ENCODE measurements at places on chromosomes 13 and 19. TPM values are rescaled to one million over a fixed set of nuclear protein-coding genes. Genes with fewer than 3 reads are reported as not detected.

Gene PLPP2
- polyA plus RNA-seq, result 5.8 TPM

Gene WDR87
- 0.02 TPM for polyA plus RNA-seq

Gene PNMA8B
- 4.4 TPM for polyA plus RNA-seq

Gene ZNF491
- polyA plus RNA-seq, result 3.5 TPM

Gene DIRAS1
- 0.27 TPM for polyA plus RNA-seq

Gene RASGRP4
- 1.7 TPM for polyA plus RNA-seq

Gene NXNL1
- polyA plus RNA-seq, result not detected

Gene NCR1
- polyA plus RNA-seq, result 0.46 TPM

Gene ZNF418
- polyA plus RNA-seq, result 8.2 TPM

Gene FUT2
- polyA plus RNA-seq, result 3.2 TPM

Gene NKPD1
- 0.59 TPM for polyA plus RNA-seq

Gene LATS2
- 4.6 TPM for polyA plus RNA-seq

Gene ICAM1
- 18.2 TPM for polyA plus RNA-seq

Gene ACER1
- 2.8 TPM for polyA plus RNA-seq

Gene HRC
- polyA plus RNA-seq, result 1.1 TPM

Gene WDR88
- 0.05 TPM for polyA plus RNA-seq

Gene DCT
- polyA plus RNA-seq, result 0.73 TPM

Gene LILRB2
- 7.3 TPM for polyA plus RNA-seq

Gene RYR1
- 1.8 TPM for polyA plus RNA-seq

Gene SPINT2
- polyA plus RNA-seq, result 253 TPM

Gene PROZ
- polyA plus RNA-seq, result 0.07 TPM

Gene CEACAM20
- polyA plus RNA-seq, result 0.05 TPM

Gene CACNA1A
- polyA plus RNA-seq, result 1.0 TPM

Gene LILRB4
- 14.4 TPM for polyA plus RNA-seq

Gene IGFL2
- 6.9 TPM for polyA plus RNA-seq

Gene MAB21L1
- 0.34 TPM for polyA plus RNA-seq

Gene LRRC4B
- 0.57 TPM for polyA plus RNA-seq

Gene C19orf73
- polyA plus RNA-seq, result 4.0 TPM

Gene PEG3
- polyA plus RNA-seq, result 1.3 TPM

Gene SERTAD1
- polyA plus RNA-seq, result 15.4 TPM

Gene ADGRE2
- polyA plus RNA-seq, result 3.4 TPM

Gene CEBPA
- polyA plus RNA-seq, result 10.1 TPM

Gene ZNF813
- polyA plus RNA-seq, result 2.5 TPM

Gene SLITRK5
- polyA plus RNA-seq, result 0.09 TPM

Gene ZNF527
- 4.9 TPM for polyA plus RNA-seq

Gene PSG5
- polyA plus RNA-seq, result 0.05 TPM

Gene TMEM221
- 3.2 TPM for polyA plus RNA-seq

Gene MRPS31
- 61.3 TPM for polyA plus RNA-seq

Gene SIGLEC11
- polyA plus RNA-seq, result 0.98 TPM

Gene CGB8
- polyA plus RNA-seq, result 0.27 TPM
